Endothelial cell of umbilical vein (primary cell): ENCODE measurements at places on chromosomes 4 and X.
A peak's percentile ranks its signal among the peaks of the same experiment; 100 is the strongest.

DNA sequence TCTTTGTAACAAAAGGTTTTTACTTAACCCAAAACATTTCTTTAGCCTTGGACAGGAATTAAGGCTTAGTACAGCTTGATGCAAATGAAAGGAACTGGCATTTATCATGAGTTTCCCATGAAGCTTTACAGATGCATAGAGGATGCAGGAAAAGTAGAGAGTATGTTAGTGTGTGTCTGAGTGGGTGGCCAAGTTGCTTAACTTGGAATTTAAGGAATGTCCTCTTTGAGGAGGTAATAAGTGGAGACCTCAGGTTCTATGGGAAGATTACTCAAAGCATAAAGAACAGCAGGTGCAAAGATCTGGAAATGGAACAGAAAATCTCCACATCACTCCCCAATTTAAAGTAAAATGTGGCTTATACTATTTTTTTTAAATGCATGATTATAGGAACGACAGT lies 457.9 kb downstream of the KCNIP4 start:
- H3K36me3 ChIP-seq = no peaks in the 10 kb centered on the region
- H3K4me3 ChIP-seq = no peak overlapping the region
- no peak for DNase-seq
- no peak overlapping the region for H3K27ac ChIP-seq
- no peaks in the 10 kb centered on the region for H3K27me3 ChIP-seq
- H3K4me1 ChIP-seq = no peaks in the 10 kb centered on the region

DNA sequence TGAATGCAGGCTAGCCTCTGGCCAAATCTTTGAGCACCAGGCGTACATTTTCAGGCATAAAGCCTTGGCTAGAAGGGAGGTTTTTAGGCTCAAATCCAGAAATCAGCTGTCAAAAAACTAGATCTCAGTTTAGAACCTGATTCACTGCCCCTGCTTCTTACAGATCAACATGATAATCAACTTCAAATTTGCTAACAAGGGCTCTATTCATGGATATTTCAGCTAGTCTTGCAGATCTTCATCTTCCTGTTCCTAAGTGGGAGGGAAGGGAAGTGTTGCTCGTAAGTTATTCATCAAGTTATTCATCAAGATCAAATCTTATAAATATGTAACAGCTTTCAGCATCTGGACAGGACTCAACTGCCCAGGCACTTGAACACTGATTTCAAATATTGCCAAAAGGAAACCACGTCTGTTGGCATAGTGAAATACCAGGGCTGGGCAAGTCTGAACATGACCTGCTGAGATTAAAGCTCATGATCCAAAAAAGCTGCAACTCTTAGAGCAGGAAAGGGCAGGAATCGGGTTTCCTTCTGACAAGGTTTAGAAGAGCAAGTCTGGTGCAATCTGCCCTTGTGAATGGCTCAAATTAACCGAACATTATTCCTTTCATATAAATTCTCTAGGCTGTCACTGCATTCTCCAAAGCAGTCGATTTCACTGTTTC lies 200.3 kb downstream of the PDGFC start:
- no peaks in the 10 kb centered on the region for H3K27me3 ChIP-seq
- peak; percentile 88 for DNase-seq
- H3K4me3 ChIP-seq = peak overlapping the region; percentile 13
- peak overlapping the region; percentile 77 for H3K27ac ChIP-seq
- H3K4me1 ChIP-seq = peaks cover 14% of the 10 kb centered on the region

GRCh38 chr4:40333921-40334352 lies 1.2 kb upstream of the CHRNA9 start:
- no peak overlapping the region for H3K4me3 ChIP-seq
- H3K27me3 ChIP-seq = peaks cover 3% of the 10 kb centered on the region
- H3K4me1 ChIP-seq = no peaks in the 10 kb centered on the region
- DNase-seq = no peak
- no peaks in the 10 kb centered on the region for H3K36me3 ChIP-seq

GRCh38 chr4:145189981-145190380 lies 9.6 kb upstream of the OTUD4 start:
- DNase-seq = no peak
- peaks cover 6% of the 10 kb centered on the region for H3K27me3 ChIP-seq
- no peak overlapping the region for H3K27ac ChIP-seq
- no peak overlapping the region for H3K4me3 ChIP-seq

GRCh38 chrX:6681521-6682145 lies 146.7 kb upstream of the VCX3A start:
- no peaks in the 10 kb centered on the region for H3K36me3 ChIP-seq
- no peaks in the 10 kb centered on the region for H3K27me3 ChIP-seq
- no peak overlapping the region for H3K27ac ChIP-seq
- no peaks in the 10 kb centered on the region for H3K4me1 ChIP-seq
